ENCODE measurements at places on chromosomes 4 and X.
A peak's percentile ranks its signal among the peaks of the same experiment; 100 is the strongest.

DNA sequence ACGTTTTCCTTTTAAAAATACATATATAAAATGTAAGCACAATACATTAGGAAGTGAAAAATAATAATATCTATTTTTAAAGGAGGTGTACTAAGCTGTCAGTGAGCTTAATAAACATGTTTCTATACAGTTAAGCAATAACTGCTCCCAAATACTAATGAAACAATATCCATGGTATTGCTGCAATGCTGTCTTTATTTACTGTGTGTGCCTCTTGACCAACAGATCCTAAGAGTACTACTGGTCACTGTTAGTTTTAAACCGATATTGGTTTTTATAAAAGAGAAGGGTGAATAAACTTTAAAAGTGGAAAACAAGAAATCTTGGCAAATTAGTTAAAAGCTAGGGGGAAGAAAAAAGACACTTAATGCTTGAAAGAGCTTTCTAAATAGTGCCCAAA is 1029.0 kb downstream of the FSTL5 start:
- DNase-seq = no peak

- DNase-seq = no peak
These were observed 67.2 kb upstream of the SHISA3 start for GRCh38 chr4:42330002-42330592.

GRCh38 chr4:30717208-30718020 is 2.8 kb upstream of the PCDH7 start:
- peak; percentile 74 for DNase-seq

DNA sequence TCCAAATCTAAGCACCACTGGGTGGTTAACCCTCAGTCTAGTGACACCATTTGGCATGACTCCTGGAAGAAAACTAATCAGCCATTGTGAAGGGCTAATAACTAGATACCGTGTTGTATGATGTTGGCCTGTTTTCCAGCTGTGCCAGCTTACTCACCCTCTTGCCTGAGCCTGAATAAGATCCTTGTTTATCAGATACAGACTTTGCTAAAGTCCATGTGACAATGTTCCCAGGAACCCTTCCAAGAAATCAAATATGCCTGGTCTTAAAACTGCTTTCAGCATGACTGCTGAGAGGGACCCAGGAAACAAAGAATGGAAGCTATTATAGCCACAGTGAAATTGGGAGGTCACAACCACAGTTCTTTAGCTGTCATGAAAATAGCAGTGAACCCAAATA is 640.8 kb upstream of the INTU start:
- DNase-seq = peak; percentile 90

DNA sequence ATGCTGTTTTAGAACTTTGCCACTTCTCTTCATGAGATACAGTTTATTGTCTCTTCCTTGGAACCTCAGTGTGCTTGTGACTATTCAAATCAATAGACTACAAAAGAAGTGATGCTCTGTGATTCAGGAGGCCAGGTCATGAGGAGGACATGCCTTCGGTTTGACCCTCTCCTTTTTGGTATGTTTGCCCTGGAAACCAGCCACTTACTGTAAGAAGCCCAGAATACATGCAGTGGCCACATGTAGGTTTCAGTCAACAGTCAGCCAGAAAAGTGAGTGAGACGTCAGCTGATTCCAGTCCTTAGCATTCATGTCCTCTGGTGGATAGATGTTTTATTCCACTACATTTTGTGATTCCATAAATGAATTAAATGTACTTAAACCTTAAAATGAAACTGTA is 328.7 kb downstream of the PCDH18 start:
- peak; percentile 37 for DNase-seq

- DNase-seq = peak; percentile 18
These were observed 116.7 kb downstream of the UBE2K start for GRCh38 chr4:39814403-39815185.

GRCh38 chr4:171719691-171720090 is 93.5 kb upstream of the GALNTL6 start:
- no peak for DNase-seq

DNA sequence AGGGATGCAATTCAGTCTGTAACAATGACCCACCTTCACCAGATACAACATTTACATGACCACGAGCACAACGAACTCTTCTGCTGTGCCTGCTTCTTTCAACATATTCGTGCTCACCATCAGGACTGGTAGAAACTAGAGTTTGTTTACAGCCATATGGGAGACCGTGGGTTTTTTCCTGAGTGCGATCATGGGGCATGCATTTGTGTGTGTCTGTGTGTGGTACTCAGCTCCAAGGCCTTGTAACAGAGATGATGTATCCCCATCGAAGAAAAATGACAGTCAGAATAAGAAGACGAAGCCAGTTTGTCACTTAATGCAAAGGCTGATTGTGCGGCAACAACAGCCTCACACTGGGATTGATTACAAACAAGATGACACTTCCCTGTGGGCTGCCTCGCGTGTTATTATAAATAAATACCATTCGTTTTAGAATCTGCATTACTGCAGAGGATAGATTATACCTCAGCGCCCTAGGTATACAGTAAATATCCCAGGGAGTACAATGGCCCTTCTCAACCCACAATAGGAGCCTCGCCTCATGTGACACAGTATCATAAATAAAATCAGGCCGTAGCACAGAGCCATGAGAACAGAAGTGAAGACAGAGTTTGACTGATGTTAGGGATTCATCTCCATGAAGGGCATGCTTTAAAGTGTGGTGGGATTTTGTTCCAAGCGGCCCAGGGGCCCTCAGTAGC is 97.3 kb upstream of the NOCT start:
- no peak for DNase-seq

- no peak for DNase-seq
These were observed 12.6 kb downstream of the SYN1 start for GRCh38 chrX:47607091-47607490.

GRCh38 chr4:114093221-114093715 is 113.8 kb upstream of the ARSJ start:
- no peak for DNase-seq

- DNase-seq = no peak
These were observed 29.1 kb downstream of the RASGEF1B start for GRCh38 chr4:81442484-81443085.

DNA sequence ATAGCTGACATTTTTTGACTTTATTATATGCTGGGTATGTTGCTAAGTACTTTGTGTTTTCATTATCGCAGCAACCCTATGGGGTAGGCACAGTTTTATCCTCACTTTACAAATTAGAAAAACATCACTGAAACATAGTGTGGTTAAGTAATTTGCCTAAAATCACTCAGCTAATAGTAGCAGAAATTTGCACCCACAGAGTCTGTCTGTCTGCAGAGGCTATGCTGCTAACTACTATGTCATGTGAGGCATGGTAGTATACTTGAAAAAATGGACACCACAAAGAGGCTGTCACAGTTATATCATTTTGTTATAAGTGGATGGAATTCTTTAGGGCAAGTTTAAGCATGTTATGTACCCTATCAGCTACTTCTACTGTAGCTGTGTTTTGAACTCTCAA is 69.0 kb downstream of the STAG2 start:
- DNase-seq = no peak

DNA sequence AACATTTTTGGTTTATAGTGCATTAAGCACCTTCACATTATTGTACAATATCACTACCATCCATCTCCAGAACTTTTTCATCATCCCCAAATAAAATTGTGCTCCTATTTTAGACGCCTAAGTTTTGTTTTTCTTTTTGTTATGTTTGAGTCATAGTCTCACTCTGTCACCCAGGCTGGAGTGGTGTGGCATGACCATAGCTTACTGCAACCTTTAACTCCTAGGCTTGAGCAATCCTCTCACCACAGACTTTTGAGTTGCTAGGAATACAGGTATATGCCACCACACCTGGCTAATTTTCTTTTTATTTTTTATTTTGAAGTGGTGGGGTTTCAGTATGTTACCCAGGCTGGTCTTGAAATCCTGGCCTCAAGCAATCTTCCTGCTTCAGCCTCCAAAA is 33.9 kb downstream of the PRSS12 start:
- no peak for DNase-seq

GRCh38 chr4:118772081-118772766 is 63.7 kb downstream of the SEC24D start:
- peak; percentile 54 for DNase-seq

DNA sequence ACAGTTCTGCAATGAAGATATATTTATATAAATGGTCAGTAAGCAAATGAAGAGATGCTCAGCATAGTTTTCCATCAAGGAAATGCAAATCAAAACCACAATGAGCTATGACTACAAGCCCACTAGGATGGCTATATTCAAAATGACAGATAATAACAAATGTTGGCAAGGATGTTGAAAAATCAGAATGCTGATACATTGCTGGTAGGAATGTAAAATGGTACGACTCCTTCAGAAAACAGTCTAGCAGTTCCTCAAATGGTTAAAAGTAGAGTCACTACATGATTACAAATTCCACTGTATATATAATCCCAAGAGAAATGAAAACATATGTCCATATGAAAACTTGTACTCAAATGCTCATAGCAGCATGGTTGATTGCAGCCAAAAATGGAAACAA is 425.0 kb upstream of the ATOH1 start:
- no peak for DNase-seq

Measured in astrocyte of the hippocampus (primary cell).